Pancreas (tissue), 10 donors: ENCODE measurements at places on chromosomes 11 and 22. TPM values are rescaled to one million over a fixed set of nuclear protein-coding genes. Genes with fewer than 3 reads are reported as not detected.
A peak's percentile ranks its signal among the peaks of the same experiment; 100 is the strongest.

The ZNF214 gene
- total RNA-seq, result 0.88 TPM

The MED17 gene
- total RNA-seq, result 11.8 TPM

DNA sequence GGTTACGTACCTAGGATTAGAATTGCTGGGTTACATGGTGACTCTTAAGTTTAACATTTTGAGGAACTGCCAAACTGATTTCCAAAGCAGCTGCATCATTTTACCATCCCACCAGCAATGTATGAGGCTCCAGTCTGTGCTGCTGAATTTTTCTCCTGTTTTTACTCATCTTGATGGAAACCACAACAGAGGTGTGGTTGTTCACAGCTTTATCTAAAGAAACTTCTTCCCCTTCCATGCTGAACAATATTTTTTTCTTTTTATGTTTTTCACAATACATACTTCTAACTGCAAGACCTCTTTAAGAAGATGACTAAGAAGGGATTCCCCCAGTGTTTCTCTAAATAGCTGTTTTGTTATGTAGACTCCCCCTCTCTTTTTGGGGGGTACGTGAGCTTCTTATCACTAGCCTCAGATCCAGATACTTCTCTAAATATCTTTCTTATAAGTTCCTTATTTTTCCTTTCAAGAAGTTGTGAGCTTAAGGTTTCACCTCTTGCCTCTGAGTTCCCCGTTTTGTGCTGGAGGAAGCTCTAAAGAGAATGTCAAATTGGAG is 24.0 kb downstream of the TCP11L1 start:
- no peaks in the 10 kb centered on the region for H3K36me3 ChIP-seq
- no peak overlapping the region for H3K4me3 ChIP-seq
- no peak for DNase-seq
- no peak overlapping the region for H3K27ac ChIP-seq
- no peaks in the 10 kb centered on the region for H3K27me3 ChIP-seq

- H3K27ac ChIP-seq, result no peak overlapping the region
- no peaks in the 10 kb centered on the region for H3K27me3 ChIP-seq
Observed at GRCh38 chr22:45885941-45886395, 91.0 kb downstream of the WNT7B start.

DNA sequence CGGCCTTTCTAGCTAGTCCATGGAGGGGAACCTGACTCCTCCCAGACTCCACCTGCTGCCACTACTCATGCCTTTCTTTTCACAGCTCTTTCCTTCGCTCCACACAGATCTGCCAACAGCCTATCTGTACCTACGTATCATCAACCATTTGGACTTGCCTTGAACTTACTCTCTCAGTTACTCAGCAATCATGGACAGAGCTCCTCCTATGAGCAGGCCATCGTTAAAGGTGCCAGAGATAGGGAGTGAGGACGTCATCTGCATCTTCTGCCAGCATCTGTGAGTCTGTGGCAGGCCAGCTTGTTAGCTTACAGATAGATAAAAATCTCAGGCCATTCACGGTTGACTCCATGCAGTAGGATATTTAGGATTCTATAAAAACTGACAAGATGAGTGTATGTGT is 162.9 kb upstream of the ZBED5 start:
- H3K4me1 ChIP-seq, result no peaks in the 10 kb centered on the region
- no peaks in the 10 kb centered on the region for H3K36me3 ChIP-seq
- no peak for DNase-seq
- no peak overlapping the region for H3K27ac ChIP-seq
- H3K27me3 ChIP-seq, result no peaks in the 10 kb centered on the region
- H3K4me3 ChIP-seq, result no peak overlapping the region

DNA sequence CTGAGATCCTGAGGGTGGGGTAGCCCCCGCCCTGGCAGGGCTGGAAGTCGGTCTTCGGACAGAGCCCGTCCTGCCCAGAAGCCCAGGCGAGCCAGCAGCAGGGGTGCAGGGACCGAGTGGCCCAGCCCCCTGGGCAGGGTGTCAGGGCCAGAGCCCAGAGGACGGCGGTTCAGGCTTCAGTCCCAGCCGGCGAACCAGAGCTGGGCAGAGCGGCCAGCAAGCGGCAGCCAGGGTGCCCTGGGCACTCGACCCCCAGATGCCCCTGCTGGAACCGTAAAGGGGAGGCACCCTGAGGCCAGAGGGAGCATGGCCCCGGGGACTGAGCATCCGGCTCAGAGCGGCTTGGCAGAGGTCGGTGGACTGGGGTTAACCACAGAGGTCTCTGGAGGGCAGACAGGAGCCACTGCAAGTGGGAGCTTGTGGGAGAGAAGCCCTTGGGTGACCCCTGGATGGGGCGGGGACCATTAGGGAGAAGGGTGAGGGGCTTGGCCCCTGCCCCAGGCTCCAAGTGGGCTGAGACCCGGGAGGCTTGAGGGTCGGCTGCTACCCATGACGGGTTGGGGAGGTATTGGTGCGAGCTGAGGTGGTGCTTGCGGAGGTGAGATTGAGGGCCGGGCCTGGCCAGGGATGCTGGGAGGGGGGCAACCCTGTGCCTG is 15.9 kb downstream of the LSP1 start:
- DNase-seq, result peak; percentile 40
- H3K36me3 ChIP-seq, result no peaks in the 10 kb centered on the region
- no peaks in the 10 kb centered on the region for H3K27me3 ChIP-seq

DNA sequence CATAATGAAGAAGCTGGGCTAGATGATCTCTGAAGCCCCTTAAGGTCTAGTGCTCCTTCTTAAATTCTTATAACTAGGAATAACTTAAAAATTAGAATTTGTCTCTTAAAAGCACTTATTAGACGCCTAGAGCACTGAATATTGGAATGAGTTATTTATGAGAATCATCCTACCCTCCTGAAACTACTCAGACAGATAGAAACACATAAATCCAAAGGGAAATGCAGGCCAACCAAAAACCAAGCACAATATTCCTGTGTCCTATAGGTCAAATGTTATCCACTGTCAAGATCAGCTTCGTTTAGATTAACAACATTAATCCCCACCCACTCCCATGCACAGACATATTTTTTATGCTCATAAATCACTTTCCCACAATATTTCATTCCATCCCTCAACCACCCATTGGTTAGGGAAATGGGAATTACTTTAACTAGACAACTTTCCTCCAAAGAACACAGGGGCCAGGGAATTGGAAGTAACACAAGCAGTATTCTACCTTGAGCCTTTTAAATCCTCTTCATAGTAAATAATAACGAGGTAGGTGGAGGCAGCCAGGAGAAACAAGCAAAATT is 87.1 kb downstream of the CD44 start:
- H3K27me3 ChIP-seq, result no peaks in the 10 kb centered on the region
- no peaks in the 10 kb centered on the region for H3K4me1 ChIP-seq
- H3K4me3 ChIP-seq, result no peak overlapping the region

DNA sequence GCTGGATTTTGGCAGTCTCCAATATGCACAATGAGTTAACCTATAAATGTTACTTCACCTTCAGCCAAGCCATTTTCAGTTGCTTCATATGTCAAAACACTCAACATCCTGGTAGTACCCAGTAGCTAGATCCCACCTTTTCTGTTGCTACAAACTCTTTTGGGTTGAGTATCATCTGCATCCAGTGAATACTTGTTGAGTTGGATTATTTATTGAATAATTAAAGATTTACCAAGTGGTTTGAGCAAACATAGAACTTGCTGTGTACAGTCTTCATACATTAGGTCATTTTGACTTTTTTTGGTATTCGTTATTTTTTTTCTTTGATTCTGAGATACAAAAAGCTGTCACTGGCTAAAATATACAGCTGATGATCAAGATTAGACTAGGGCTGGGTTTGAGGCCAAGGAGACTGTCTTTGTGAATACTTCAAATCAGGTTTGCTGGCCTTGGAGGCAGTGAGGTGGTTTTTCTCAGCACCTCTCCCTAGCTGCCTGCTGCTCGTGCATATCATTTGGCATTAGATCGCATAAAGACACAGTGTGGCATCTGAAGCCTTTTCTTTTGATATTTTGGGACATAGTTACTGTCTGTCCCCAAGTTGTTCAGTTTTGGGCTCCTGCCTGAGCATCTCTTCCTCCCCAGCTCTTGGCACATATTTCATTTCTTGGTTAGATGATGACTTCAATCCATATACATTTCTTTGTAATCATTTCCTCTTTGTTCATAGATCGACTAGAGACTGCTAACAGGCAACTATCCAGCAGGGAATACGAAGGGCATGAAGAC is 62.8 kb downstream of the AMOTL1 start:
- no peak for DNase-seq
- H3K27ac ChIP-seq, result no peak overlapping the region
- H3K4me1 ChIP-seq, result no peaks in the 10 kb centered on the region
- H3K4me3 ChIP-seq, result no peak overlapping the region
- H3K27me3 ChIP-seq, result no peaks in the 10 kb centered on the region

DNA sequence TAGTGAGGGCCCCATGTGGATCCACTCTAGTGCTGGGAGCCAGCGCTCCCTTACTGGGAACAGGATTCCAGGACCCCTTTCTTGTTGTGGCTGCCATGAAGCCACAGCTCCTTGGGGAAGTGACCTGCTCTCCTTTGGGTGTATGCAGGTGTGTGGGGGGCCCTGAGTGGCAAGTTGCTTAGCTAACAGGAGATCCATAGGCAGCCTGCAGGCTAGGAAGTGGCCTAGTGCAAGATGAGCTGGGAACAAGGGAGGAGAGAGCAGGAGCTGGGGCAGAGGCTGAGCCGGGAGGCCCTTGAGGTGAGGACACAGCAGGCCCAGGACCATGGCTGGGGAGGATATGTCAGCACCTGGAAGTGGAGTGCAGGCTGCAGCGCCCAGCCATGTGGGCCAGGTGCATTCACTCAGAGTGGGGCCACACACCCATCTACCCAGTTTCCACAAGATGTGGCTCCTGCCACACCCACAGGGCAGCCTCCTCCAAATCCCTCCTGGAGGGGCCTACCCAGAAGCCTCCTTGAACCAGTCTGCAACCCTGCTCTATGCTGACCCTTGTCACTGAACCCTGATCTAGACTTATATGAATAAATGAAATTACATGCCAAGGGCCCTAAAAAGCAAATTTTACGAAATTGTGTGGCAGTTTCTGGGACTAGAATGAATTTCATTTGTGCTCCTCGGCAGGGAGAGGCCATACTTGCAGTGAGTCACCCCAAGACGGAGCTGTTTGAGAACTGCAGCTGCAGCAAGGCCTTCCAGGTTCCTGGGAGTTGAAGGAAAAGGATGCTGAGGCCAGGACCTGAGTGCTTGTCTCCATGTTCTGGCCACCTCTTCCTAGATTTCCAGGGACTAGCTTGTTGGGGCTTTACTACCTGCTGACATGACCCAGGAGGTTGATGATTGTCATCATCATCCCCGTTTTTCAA is 3.2 kb downstream of the THAP7 start:
- no peaks in the 10 kb centered on the region for H3K27me3 ChIP-seq
- peaks cover 13% of the 10 kb centered on the region for H3K36me3 ChIP-seq
- no peak for DNase-seq
- H3K27ac ChIP-seq, result no peak overlapping the region

The CTSW gene
- 0.72 TPM for total RNA-seq

GRCh38 chr11:47860536-47860935 is 12.4 kb upstream of the NUP160 start:
- H3K27ac ChIP-seq, result no peak overlapping the region
- H3K4me3 ChIP-seq, result no peak overlapping the region
- no peak for DNase-seq
- H3K27me3 ChIP-seq, result no peaks in the 10 kb centered on the region

DNA sequence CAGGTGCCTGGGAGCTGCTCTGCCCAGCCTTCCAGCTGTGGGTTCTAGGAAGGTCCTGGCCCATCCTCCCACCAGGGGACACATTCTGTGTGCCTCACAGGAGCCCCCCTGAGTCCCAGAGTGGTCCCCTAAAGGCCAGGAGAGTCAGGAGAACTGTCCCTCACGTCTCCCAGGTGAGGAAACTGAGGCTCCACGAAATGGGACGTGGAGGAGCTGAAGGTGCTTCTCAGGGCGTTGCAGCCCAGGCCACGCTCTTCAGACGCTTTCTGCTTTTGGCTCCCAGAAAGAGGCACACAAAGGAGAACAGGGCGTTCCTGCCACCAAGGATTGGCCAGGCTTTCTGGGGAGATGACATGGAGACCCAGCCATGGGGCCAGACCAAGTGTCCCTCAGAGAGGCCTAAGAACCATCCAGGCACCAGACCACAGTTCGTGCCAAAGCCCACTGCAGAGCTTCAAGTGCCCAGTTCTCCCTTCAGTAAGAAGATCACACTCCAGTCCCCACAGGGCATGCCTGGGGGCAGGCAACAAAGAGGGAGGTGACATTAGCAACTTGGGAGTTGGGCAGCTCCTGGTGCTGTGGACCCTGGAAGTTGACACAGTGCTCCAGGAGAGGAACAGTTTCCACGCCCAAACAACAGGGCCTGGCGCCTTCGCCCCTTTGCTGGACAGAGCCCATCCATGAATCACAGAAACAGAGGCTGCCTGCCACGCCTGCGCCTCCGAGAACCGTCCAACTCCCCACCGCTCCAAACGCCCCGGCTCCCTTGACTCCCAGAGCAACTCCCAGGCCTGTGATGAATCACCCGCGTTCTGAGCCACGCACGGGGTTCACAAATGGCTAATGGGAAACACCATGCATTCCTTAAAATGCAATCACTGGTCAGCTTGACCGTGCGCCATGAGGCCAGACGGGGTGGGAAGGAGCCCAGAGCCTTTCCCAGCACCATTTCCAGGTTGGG is 589.2 kb downstream of the BRD1 start:
- H3K27ac ChIP-seq, result no peak overlapping the region
- H3K27me3 ChIP-seq, result no peaks in the 10 kb centered on the region
- H3K4me1 ChIP-seq, result no peaks in the 10 kb centered on the region

- no peak for DNase-seq
- no peaks in the 10 kb centered on the region for H3K36me3 ChIP-seq
- H3K4me3 ChIP-seq, result no peak overlapping the region
- H3K4me1 ChIP-seq, result peaks cover 8% of the 10 kb centered on the region
- no peak overlapping the region for H3K27ac ChIP-seq
Observed at GRCh38 chr22:18071968-18072310, 5.9 kb upstream of the PEX26 start.

DNA sequence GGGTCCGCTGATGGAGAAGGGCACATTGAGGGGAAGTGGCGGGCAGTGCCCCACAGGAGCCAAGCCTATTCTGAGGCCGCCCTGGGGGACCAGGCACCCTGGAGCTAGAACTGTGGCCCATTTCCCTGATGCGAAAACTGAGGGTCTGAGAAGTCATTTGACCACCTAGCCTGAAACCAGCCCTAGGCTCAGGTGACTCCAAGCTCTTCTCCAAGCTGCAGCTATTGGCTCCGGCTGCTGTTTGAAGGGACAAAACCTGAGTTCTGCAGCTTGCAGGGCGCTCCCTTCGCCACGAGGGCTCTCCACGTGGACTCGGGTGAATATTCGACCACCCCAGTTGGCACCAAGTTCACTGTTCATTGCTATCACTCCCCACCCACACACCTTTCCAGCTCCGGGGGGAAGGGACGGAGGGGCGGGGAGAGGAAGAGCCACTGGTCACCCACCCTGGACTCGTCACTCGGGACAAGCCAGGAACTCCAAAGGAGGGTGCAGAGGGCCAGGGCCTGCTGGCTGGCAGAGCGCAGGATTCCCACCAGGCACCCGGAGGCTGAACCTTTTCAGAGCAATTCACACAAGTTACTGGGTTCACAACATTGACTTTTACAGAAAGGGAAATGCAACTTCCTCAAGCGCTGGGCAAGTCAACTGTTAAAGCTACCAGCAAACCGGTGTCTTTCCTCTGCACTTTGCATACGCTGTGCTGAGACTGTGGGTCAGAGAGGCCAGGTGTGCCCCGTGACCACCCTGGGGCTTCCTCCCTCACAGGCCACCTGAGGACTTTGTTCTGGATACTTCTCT is 1.1 kb upstream of the RAC2 start:
- no peak for DNase-seq
- H3K4me1 ChIP-seq, result no peaks in the 10 kb centered on the region
- H3K27me3 ChIP-seq, result no peaks in the 10 kb centered on the region
- H3K4me3 ChIP-seq, result no peak overlapping the region
- no peaks in the 10 kb centered on the region for H3K36me3 ChIP-seq

The KIF18A gene
- total RNA-seq, result 0.31 TPM

- H3K36me3 ChIP-seq, result no peaks in the 10 kb centered on the region
- no peak for DNase-seq
- H3K4me1 ChIP-seq, result no peaks in the 10 kb centered on the region
- no peaks in the 10 kb centered on the region for H3K27me3 ChIP-seq
Observed at GRCh38 chr11:130732476-130732875, 183.8 kb downstream of the SNX19 start.
